ENCODE measurements at places on chromosomes 16 and 17.

GRCh38 chr16:81469710-81470535 lies 25.3 kb downstream of the CMIP start:
- DNase-seq, result no peak

- DNase-seq, result no peak
These were observed 549.6 kb upstream of the KIF2B start for GRCh38 chr17:53273126-53273525.

DNA sequence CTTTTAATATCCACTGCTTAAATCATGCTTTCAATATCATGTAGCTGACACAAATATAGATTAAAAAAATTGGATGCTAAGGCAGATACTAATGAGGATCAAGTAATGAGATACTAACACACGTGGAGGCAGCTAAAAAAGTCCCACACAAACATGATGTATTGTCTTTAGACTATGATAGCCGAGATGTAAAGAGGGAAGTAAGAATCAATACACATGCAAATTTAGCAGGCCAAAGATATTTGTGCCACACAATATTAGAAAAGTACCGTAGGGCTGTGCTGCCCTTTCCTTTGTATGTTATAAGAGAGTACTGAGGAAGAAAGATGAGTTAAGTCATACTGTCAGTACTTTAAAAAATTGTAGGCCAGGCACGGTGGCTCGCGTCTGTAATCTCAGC lies 51.4 kb upstream of the STAC2 start:
- DNase-seq, result no peak

- DNase-seq, result no peak
These were observed 171.5 kb downstream of the AXIN2 start for GRCh38 chr17:65389949-65390348.

DNA sequence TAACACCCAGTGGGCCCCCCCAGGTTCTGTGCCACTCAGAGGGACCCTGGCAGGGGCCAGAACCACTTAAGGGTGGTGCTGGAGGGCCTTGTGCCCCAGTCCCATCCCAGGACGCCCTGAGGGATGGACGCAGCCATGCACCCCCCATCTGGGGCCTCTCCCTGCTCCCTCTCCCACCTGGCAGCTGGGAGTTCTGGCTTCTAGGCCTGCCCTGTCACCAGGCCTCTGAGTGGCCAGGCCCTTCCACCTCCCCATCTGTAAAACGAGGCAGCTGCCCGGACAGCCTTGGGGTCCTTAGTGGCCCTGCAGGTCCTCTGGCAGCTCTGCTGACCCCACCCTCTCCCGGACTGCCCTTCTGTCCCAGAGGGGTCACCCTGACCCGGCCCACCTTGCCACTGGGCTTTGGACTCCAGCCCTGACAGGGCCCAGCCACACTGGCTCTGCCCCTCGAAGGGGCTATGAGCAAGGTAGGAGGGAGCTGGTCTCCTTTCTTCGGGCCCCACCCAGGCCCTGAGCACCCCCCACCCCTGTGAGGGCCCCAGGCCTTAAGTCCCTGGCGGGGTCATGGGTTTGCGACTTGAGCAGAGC lies 12.3 kb downstream of the PAM16 start:
- no peak for DNase-seq
